T-helper 17 cell (primary cell): ENCODE measurements at places on chromosomes 1 and 21.

DNA sequence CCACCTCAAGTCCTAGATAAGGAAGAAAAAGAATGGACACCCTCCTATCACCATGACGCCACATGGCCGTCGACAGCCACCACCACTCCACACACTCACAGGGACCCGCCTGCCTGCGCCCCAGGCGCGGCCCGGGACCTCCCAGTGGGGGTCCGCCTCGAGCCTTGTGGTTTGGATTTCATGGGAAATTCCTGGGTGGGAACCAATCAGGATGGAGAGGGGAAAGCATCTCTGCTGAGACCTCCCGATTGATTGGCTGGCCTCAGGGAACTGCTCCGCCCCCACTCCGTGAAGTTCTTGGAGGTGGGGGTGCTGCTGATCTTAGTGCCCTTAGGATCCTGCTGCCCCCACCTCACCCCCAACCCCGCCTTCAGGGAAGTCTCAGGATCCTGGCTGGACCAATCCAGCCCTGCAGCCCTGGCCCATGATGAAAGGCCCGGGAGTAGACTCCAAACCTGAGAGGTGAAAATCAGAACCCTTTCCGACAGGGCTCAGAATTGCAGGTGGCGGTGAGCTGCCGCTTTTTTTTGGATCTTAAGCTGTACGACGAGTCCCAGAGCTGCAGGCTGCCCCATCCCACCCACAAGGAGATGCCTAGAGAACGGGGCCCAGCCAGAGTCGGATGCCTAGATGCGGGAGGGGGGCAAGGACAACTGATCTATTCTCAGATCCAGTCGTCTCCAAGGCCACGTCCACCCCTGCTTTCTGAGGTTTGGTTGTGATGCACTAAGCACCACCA is 29.0 kb upstream of the TMEM51 start:
- DNase-seq = no peak

DNA sequence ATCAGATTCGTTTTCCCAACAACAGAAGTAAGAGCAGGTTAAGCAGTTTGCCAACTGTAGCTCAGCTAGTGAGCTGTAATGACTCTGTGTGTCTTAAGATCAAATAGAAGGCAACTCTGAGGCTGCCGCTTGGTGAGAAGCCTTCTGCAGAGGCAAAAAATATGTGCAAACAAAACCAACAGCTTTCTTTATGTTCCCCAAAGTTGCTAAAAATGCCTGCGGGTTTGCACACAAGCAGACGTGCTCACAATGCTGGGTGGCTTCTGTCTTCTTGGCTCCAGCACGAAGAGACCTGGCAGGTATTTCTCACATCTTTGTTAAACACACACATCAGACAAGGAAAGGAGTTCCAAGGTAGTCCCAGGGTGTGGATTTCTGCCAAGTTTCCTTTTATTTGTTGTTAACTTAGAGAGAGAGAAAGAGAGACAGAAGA is 158.9 kb upstream of the JUN start:
- DNase-seq = no peak

- no peak for DNase-seq
Measured at GRCh38 chr1:15444468-15445389, 6.5 kb downstream of the CTRC start.

DNA sequence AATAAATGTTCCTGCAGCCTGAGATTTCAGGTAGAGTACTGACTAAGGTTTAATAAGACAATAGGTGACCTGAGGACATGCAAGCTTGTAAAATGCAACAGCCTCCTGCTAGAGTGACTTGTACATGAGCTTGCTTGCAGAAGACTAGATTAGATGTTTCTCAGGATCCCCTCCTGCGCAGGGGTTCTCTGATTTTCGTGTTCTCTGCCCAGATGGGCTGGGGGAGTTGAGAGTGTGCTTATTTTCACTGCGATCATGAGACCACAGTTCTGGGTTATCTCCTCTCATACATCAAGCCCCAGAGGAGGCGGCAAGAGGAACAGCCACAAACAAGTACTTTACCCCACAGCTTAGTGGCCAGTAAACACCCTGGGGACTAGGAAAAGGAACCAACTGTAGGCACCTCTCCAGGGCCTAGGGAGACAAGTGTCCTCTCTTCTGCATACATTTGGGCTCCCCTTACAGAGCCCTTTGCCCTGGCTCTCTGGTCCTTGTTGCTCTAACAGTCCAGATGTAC is 8.0 kb downstream of the TMEM81 start:
- no peak for DNase-seq

DNA sequence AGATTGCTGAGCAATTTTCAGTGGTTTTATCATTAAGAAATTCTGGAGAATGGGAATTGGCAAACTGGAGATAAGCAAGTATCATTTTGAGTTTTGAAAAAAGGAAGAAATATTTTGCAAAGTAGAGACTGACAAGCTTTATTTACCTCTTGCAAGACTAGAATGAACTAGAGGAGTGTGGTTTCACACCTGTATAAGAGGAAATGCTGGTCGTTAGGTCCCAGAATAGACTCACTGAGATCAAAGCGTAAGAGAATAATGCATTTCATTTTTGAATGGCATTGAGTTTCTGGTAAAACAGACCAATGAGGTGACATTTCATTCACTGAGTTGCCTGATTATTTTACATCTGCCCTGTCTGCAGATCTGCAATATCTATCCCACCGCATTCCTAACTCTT is 308.1 kb downstream of the ADGRL2 start:
- no peak for DNase-seq

- DNase-seq = no peak
Measured at GRCh38 chr1:7258589-7259135, 473.4 kb downstream of the CAMTA1 start.
